ENCODE measurements at places on chromosomes 13 and 19.

- no peak for DNase-seq
These were observed 12.4 kb upstream of the SIAH3 start for GRCh38 chr13:45863709-45864590.

DNA sequence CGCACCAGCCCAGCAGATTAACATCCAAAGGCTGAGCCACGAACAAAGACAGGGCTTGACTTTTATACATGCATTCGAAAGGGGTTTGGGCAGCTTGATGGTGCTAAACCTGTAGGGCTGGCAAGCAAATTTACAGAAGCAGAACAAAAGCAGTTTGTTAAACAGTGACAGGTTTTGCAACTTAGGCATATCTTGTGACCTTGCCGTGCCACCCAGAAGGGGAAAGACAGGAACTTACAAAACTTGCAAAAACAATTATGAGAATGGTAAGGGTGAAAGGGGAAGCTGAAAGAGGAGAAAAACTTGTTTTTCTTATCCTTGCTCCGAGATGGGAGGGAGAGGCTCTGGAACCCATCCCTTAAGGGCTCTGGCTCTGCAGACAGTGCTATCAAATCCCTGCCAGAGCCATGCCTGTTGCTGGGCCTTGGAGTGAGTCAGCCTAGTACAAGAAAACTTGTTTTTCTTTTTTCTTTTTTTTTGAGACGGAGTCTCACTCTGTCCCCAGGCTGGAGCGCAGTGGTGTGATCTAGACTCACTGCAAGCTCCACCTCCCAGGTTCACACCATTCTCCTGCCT lies 1325.2 kb upstream of the PRR20A start:
- DNase-seq: no peak

DNA sequence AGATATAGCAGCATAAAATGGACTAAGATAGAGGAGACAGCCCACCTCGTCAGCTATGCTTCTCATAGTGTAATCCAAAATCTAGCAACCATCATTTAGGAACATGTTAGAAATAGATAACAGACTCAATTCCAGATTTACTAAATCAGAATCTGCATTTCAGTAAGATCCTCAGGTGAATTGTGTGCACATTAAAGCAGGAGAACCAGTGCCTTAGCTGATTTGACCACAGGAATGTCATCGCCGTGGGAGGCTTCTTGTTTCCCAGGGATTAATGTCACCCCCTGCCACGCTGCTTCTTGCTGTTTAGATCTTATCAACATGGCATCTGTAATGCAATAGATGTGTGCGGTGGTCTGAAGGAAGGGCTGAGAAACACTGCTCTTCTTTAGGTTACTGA lies 84.0 kb downstream of the GPC5 start:
- no peak for DNase-seq

DNA sequence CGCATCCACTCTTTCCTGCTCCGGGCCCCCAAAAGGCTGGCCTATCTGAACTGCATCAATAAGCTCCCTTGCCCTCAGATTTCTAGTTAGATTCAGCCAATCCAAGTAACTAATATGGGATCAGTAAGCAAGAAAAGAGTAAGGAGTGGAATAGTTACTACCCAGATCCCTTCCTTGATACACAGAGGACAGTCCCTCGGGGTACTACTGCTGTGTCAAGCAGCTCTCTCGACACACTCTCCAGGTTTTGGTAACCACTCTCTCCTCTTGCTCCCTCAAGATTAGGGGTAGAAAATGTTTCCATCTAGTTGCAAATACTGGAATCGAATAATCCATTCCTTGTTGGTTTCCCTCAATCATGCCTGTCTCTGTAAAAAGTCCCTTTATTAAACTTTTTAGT lies 65.4 kb downstream of the UGGT2 start:
- no peak for DNase-seq

- DNase-seq: no peak
These were observed 26.7 kb downstream of the ZMYM2 start for GRCh38 chr13:19985219-19985556.
